ENCODE measurements at places on chromosomes 3 and 15.

DNA sequence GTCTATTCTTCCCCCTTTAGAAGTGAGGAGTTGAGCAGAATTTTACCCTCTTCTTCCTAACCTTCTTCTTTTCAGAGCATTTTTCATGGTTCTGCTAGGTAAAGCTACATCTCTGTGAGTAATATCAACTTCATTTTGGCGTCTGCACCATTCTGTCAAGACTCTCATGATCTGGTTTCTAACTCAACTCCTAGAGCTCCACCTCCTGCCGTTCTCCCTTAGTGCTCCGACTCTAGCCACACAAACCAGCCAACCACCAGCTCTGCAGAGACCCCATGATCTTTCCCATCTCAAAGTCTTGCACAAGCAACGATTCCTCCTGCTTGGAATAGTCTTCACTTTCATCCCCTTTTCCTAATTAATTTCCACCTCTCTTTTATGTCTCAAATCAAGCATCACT lies 193.9 kb upstream of the TMC3 start:
- DNase-seq: no peak
- no peaks in the 10 kb centered on the region for H3K4me1 ChIP-seq
- no peaks in the 10 kb centered on the region for H3K36me3 ChIP-seq
- no peak overlapping the region for H3K27ac ChIP-seq
- H3K27me3 ChIP-seq: peaks cover 4% of the 10 kb centered on the region
- no peak overlapping the region for H3K4me3 ChIP-seq

DNA sequence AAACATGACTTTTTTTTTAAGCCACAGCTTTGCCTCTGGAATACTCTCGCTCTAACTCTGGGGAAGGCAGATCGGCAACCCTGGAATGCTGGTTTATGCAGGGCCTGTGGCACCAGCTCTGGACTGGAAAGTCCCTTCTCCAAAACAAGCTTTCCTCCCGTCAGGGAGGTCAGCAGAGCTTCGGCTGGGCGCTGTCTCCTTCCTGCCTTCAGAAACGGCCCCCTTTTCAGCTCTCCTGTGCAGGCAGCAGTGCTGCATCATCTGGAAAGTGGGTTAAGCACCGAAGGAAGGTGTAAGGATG lies 42.7 kb upstream of the SKOR1 start:
- no peak overlapping the region for H3K27ac ChIP-seq
- H3K4me1 ChIP-seq: peaks cover 22% of the 10 kb centered on the region
- peaks cover 3% of the 10 kb centered on the region for H3K36me3 ChIP-seq
- H3K27me3 ChIP-seq: no peaks in the 10 kb centered on the region
- DNase-seq: no peak

DNA sequence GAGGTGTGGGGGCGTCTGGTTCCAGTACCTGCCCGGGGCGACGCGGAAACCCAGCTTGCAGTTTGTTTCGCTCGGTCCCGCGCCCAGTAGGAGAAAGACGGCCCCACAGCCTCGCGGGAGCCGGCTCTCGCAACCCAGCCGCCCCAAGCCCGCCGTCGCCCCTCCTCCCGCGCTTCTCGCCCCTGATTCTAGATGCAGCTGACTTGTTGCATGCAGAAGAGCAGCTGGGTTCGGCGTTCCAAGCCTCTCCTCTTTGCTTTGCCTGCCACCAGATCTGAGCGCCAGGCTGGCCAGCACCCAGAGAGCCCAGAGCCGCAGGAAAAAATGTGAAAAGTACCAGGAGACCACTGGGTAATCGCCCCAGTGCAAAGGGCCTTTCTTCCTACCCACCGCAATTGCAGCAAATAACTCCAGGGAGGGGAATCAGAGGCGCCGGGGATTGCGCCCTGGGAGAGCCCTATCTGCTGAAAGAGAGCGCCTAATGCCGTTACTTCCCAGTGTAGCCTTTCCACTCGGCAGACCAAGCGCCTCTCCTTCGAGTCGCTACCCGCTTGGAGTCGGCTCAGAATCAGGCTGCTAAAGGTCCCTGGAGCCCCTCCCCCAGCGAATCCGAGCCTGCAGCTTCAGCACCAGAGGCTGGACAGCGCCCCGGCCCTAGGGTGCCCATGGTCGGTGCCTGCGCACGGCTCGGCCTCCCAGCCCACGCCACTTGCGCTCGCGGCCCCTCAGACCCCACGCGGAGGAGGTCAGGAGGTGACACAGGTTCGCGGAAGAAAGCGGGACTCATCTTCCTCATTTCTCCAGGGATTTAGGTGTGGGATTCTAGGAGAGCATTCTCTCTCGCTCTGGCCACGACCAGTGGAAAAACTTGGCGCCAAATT lies 15.7 kb upstream of the AEN start:
- DNase-seq: no peak
- H3K36me3 ChIP-seq: no peaks in the 10 kb centered on the region
- no peak overlapping the region for H3K27ac ChIP-seq
- no peak overlapping the region for H3K4me3 ChIP-seq
- H3K27me3 ChIP-seq: peaks cover 73% of the 10 kb centered on the region

DNA sequence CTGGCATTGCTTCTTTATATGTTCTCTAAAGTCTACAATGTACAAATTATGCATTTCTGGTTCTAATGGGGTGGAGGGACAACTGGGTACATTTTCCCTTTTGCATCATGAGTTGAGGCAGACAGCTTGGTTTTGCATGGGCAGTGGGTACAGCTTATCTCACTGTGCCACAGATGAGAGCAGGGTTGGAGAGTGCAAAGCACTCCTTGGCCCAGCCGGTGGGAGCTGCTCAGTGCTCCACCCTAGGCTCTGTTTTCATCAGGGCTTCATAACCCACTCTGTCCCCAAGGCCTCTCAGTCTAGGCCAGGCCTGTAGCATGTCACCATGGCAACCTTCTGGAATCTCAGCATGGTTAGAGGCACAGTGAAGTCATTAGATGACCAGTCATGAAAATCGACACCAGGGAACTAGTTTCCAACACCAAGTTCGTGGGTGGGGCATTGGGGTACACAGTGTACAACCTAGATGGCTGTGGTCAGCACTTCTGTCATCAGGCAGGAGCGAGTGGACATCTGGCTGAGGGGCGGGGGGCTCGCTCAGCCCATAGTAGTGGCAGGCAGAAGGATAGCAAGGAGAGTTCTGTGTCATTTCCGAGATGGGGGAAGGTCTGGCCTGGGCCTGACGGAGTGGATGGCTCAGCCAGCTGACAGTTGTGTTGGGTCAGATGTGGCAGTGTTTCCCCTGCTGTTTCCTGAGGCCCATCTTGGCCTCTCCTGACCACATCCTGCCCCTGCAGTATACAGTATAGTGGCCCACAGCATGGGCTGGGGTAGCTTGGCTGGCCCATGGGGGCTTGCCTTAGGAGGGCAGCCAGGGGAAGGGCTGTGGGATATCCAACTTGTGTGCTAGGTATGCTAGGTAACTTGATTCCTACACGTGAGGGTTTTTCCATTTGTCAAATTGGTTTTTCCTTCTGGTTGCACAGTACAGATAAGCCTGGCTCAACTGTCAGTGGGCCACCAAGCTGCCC lies 75.7 kb upstream of the PRR23C start:
- H3K4me1 ChIP-seq: peaks cover 9% of the 10 kb centered on the region
- peak; percentile 22 for DNase-seq
- no peak overlapping the region for H3K27ac ChIP-seq
- no peaks in the 10 kb centered on the region for H3K27me3 ChIP-seq

GRCh38 chr15:75225951-75226732 lies 24.5 kb downstream of the C15orf39 start:
- H3K4me3 ChIP-seq: no peak overlapping the region
- H3K27me3 ChIP-seq: peaks cover 3% of the 10 kb centered on the region
- DNase-seq: no peak
- H3K27ac ChIP-seq: no peak overlapping the region
- no peaks in the 10 kb centered on the region for H3K4me1 ChIP-seq
